Bronchial smooth muscle cell (primary cell): ENCODE measurements at places on chromosomes 7 and 10. TPM values are rescaled to one million over a fixed set of nuclear protein-coding genes. Genes with fewer than 3 reads are reported as not detected.

KCNIP2 gene
- 0.32 and 1.3 TPM in 2 replicates for total RNA-seq

VENTX gene
- not detected in 2 replicates for total RNA-seq

TMEM178B gene
- total RNA-seq: under 0.01 TPM in 2 replicates

SPAM1 gene
- not detected in 2 replicates for total RNA-seq

TMEM229A gene
- total RNA-seq: not detected in 2 replicates

CRTAC1 gene
- under 0.01 TPM in 1 of 2 replicates, not detected in the other for total RNA-seq

GTF2IRD1 gene
- 5.2 and 6.6 TPM in 2 replicates for total RNA-seq

UCMA gene
- not detected in 2 replicates for total RNA-seq

GSTO2 gene
- total RNA-seq: 1.7 and 2.4 TPM in 2 replicates

WDR11 gene
- total RNA-seq: 57.2 and 61.6 TPM in 2 replicates

HEPACAM2 gene
- total RNA-seq: 0.09 and 0.16 TPM in 2 replicates

SRGN gene
- 47.3 and 81.2 TPM in 2 replicates for total RNA-seq

GAD2 gene
- total RNA-seq: not detected in 2 replicates
